ENCODE measurements at places on chromosomes 3 and 15.

GRCh38 chr15:38300395-38300794, 47.8 kb downstream of the SPRED1 start:
- no peak for DNase-seq

- DNase-seq = no peak
Observed at GRCh38 chr15:58854593-58854992, 78.9 kb downstream of the SLTM start.

GRCh38 chr3:138846262-138846791, 11.6 kb upstream of the PIK3CB start:
- no peak for DNase-seq

DNA sequence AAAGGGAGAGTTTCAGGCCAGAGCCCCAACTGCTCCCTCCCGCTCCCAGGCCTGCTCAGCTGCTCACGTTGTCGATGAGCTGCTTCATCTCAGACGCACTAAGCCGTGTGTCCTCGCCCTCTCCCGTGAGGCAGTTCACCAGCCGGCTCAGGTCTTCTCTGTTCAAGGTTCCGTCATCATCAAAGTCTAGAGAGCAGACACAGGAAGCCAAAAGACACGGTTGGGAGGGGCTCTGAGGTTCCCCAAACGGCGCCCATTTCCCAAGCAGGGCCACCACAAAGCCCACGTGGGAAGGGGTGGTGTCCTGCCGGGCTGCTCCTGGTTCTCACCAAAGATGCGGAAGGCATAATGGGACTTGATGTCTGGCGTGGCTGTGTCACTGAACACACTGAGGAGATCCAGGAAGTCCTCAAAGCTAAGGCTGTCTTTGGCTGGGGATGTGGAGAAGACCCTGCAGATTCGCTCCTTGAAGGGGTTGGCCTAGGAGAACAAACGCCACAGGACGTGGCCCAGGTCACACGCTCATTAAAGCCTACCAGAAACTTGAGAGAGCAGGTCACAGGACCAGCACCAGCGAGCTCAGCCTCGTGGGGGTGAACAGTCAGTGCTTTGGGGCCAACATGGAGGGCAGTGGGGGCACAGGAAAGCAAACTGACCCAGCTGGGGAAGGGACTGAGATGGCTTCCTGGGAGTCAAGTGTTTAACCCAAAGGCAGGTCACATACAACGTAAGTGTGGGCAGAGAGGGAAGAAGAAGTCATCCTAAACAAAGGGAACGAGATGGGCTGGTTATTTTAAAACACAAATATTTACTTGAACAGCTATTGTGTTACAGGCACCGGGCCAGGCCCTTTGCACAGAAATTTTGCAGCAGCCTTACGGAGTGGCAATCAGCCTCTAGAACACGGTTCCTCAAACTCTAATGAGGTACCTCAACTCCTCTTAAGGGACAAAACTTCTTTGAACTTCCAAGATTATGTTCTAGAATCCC, 2.4 kb downstream of the CIB1 start:
- DNase-seq = no peak

DNA sequence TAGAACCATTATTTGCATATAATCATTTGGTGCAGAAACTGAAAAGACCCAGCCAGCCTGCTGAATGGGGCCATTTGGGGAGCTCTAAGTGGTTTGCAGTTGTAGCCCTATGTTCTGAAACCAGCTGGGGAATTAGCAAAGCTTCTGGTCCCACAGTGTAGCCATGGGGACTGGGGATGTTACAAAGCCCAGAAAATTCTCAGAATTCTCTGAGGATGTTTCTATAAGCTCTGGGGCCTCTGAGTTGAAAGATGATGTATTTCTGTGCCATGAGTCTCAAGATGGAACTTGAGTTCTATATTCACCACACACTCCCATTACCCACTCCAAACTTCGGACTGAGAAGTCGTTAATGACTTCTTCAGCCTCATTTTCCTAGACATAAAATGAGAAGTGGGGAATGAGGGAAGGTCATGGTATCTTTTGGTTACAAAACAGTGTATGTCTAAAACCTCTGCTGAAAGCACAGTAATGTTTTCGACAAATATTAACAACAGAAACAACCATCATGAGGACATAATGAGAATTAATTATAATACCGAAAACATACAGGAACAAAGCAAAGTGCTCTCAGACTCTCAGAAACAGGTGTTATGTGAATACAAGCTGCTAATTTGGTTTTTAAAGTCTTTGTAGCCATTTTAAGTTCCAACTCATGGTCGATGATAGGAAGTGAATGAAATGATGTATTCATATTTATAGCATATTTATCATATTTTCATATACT, 89.4 kb downstream of the RFTN1 start:
- DNase-seq = no peak

- DNase-seq = no peak
Observed at GRCh38 chr3:64009528-64009927, 13.8 kb downstream of the PSMD6 start.

GRCh38 chr3:46575577-46576222, 9.6 kb upstream of the LRRC2 start:
- DNase-seq = no peak

- no peak for DNase-seq
Observed at GRCh38 chr3:148773805-148774204, 53.8 kb upstream of the CPB1 start.

GRCh38 chr3:187896646-187897045, 151.4 kb upstream of the BCL6 start:
- peak; percentile 28 for DNase-seq

DNA sequence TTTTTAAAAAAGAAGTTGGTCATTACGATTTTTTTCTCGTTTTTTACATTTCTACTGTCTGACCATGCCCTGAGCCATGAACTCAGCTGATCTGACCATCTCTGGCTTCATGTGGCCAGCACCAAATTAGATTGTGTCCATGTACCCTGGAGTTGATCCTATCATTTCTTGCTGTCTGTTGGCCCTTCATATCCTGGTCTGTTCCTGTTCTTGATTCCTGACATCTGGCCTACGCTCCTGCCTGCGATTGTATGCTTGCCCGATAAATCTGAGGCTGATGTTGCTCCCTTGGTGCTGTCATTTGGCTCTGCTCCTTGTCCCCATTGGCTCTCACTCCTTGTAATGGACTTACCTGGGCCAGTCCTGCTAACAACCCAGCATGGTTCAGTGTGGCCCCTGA, 89.8 kb upstream of the IGSF10 start:
- no peak for DNase-seq

GRCh38 chr3:85228966-85229365, 270.2 kb downstream of the CADM2 start:
- no peak for DNase-seq

- DNase-seq = no peak
Observed at GRCh38 chr3:11470031-11470853, 173.5 kb downstream of the VGLL4 start.

DNA sequence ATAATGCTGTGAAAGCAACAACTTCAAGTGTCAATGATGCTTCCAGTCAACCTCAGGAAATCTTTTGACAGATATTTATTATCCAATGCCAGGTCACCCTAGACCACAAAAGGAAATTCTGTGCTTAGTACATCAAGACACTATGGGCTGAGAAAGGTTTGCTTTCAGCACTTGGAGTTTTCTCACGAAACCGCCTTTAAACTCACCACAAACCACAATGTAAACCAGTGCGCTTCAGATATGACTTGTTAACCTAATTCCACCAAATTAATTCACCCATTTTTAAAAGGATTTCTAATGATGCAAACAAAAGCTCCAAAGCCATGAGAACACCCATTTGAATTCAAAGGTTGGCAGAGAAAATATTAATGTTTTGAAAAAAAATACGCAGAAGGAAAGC, 292.9 kb upstream of the NR2F2 start:
- no peak for DNase-seq

DNA sequence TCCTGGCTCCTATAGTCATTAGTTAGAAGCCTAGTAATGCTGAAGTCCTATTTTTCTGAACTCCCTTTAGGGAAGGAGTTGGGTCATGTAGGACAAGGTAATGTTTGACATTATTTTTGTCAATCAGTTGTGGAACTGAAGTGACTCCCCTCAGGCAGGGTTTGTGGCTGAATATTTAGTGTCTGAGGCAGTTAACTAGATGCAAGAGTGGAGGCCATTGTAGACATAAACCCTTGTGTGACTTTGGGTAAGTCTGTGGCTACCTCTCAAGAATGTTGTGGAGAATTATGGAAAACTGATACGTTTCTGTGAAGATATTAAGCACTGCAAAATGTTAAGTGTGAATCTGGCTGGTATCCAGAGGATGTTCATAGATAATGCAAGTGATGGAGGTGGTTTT, 125.2 kb upstream of the PHLDB2 start:
- no peak for DNase-seq

DNA sequence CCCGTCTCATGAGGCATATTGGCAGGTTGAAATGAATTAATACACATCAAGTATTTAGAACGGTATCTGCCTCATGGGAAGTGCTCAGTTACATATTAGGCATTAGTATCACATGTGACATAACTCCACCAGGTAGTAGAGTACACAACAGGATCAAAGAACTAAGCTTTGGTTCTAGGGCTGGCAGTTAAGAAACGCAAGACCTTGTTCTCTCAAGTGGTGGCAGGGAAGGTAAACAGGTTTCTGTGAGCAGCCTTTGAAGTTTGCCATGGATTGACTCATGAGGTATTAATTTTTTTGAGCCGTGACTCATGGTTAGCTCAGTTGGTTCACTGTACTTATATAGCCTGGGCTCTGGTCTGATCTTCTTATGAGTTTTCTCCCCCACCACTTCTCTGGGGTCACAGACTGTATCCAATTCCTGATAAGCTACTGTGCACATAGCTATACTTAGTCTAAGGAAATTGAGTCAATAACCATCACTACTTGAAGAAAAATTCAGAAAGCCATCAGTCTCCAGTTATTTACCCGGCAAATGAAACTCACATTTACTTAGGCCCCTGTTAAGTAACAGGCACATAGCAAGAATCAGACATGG, 155.6 kb upstream of the STT3B start:
- DNase-seq = no peak

DNA sequence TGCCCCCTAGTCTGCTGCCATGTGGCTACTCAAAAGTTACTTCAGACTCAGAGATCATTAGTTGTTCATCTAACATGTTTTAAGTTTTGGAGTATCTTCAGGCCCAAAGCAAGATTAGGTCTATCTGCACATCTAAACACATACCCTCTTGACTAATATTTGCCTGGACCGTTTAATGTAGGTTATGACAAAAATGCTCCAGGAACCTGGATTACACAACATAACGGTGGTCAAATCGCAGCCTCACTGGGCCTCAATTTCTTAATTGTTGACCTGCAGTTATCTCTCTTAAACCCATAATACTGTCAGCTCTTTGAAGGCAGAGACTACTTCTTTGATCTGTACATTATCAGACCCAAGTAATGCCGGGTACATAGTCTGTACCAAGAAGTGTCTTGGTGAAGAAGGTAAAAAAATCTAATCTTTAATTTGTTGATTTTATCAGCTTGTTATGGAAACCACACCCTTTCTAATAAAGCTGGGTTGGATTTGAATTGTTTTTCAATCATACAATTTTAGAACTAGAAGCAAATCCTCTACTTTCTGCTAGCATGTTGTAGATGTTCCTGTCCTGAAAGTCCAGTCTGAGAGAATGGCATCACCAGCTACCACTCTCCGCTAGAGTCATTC, 3.6 kb downstream of the SNRK start:
- no peak for DNase-seq

DNA sequence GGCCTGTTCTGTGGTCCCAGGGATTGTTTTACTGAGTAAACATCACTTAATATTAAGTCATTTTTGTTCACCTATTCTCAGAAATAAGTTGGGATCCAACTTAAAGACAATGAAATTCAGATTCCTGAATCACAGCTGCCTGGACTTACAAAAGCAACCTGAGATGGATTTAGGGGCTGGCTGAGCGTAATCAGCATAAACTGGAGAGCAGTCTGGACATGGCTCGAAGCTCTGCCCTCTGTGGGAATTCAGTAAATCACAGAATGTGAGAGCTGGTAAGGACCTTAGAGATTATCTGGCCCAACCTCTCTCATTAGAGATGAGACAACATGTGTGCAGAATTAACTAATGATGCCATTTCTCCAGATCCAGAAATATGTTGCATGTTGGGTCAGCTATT, 23.7 kb downstream of the CCDC80 start:
- DNase-seq = no peak

GRCh38 chr15:62649793-62650420, 392.6 kb upstream of the TPM1 start:
- no peak for DNase-seq

DNA sequence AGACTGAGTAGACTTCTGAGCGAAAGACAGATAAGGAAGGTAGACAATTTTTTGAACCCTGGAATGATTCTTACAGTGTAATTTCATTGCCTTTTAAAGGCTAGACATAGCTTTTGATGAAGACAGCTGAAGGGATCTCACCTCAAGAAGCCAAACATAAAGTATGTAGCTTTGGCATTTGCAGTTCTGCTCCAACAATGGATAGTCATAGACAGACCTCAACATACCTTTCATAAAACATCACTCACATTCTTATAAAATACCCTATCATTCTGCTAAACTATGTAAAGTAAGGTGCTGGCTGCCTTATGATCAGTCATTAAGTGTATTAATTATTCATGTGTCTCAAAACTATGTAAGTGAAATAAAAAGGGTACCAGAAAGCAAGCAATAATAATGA, 70.0 kb downstream of the UBE3A start:
- DNase-seq = no peak

DNA sequence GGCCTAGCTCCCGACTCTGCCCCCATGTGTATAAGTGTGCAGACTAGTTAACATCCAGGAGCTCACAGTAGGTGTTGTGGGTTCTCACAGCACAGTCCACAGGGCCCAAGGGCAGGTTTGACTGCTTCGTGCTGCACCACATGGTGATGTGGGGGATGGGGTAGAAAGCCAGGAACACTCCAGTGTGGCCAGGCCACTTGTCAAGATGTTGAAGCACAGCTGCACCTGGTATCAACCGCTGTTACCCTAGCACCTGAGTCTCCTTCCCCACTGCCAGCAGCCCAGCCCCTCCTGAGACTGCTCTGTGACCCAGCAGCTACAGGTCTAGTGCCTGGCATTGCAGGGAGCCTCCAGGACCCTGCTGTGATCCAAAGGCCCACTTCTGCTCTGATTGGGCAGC, 53.4 kb downstream of the CHDH start:
- DNase-seq = no peak

GRCh38 chr15:73744293-73744692, 8.9 kb downstream of the INSYN1 start:
- DNase-seq = no peak

GRCh38 chr15:52636459-52636858, 42.7 kb downstream of the ATOSA start:
- DNase-seq = no peak

DNA sequence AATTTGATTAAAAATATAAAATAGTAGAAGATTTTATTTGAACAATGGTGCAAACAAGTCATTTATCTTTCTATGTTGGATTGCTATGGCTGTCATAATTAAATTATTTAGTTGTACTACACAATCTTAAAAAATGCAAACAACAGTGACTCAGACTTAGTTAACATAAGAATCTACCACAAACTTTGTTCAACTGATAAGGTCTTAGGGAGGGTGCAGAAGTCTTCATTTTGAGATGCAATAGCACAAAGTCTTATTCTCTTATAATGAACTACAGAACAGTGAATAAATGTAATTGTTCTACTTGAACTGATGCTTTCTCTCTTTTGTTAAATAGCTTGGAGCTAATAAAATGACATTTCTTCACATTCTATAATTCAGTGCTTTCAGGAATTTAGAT, 482.8 kb upstream of the NAALADL2 start:
- no peak for DNase-seq
